ENCODE measurements at places on chromosomes 2 and 18.

DNA sequence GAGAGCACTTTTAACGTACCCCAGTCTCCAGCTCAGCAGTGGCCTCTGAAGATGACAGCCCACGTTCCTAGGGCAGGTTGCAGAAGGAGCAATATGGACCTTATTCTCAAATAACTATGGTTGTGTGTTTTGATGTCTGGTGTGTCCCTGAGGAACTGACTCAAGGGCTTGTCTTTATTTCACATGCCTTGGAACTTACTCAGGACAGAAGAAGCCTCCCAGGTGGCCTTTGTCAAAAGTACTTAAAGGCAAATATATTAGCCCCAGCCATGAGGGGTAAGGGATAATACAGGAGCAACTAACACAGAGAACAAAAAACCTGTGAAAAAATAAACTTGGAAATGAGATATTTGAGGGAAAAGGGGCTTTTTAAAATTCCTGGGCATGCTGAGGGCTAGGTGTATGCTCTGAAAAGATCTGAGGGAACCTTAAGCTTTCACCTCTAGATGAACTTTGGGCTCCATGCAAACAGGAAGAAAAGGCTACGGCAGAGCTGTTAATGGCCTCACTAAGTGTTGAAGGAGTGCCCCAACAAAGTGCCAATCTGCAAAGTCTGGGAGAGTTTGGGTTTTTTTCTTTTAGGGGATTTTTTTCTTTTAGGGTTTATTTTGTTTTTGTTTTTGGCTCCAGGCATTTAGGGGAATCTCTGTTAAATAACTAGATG, 40.3 kb downstream of the SRBD1 start:
- no peak overlapping the region for H3K4me3 ChIP-seq
- H3K36me3 ChIP-seq, result peaks cover 33% of the 10 kb centered on the region
- no peak overlapping the region for H3K27ac ChIP-seq
- no peaks in the 10 kb centered on the region for H3K27me3 ChIP-seq
- DNase-seq, result no peak

- DNase-seq, result peak; percentile 39
- H3K36me3 ChIP-seq, result no peaks in the 10 kb centered on the region
These were observed 6.3 kb upstream of the RAB31 start for GRCh38 chr18:9701609-9702349.

- no peaks in the 10 kb centered on the region for H3K27me3 ChIP-seq
- H3K4me1 ChIP-seq, result peaks cover 23% of the 10 kb centered on the region
- DNase-seq, result no peak
- H3K4me3 ChIP-seq, result no peak overlapping the region
These were observed 41.9 kb upstream of the ZFP36L2 start for GRCh38 chr2:43268066-43268953.

- no peak overlapping the region for H3K27ac ChIP-seq
- no peak for DNase-seq
- no peaks in the 10 kb centered on the region for H3K4me1 ChIP-seq
- no peaks in the 10 kb centered on the region for H3K27me3 ChIP-seq
These were observed 181.3 kb upstream of the AGAP1 start for GRCh38 chr2:235312571-235312970.

- H3K4me1 ChIP-seq, result no peaks in the 10 kb centered on the region
- peaks cover 24% of the 10 kb centered on the region for H3K27me3 ChIP-seq
- H3K27ac ChIP-seq, result no peak overlapping the region
- H3K36me3 ChIP-seq, result no peaks in the 10 kb centered on the region
- no peak overlapping the region for H3K4me3 ChIP-seq
These were observed 437.7 kb downstream of the SATB2 start for GRCh38 chr2:199019898-199020507.

- no peak for DNase-seq
- H3K36me3 ChIP-seq, result no peaks in the 10 kb centered on the region
- H3K27me3 ChIP-seq, result peaks cover 28% of the 10 kb centered on the region
- H3K4me3 ChIP-seq, result no peak within 1 kb of the TSS
- H3K27ac ChIP-seq, result peak within 1 kb of the TSS; percentile 20
These were observed at the start of gene EMILIN1 for GRCh38 chr2:27078267-27079194. EMILIN1 (plus strand) TSS chr2:27078615; CDS start chr2:27079066, 451 bp downstream.

- H3K4me3 ChIP-seq, result no peak overlapping the region
- no peak for DNase-seq
- no peaks in the 10 kb centered on the region for H3K27me3 ChIP-seq
- no peaks in the 10 kb centered on the region for H3K36me3 ChIP-seq
These were observed 440.9 kb downstream of the ZEB2 start for GRCh38 chr2:144078802-144079724.

- no peaks in the 10 kb centered on the region for H3K36me3 ChIP-seq
- H3K4me1 ChIP-seq, result no peaks in the 10 kb centered on the region
- H3K27me3 ChIP-seq, result no peaks in the 10 kb centered on the region
- H3K27ac ChIP-seq, result no peak overlapping the region
- H3K4me3 ChIP-seq, result no peak overlapping the region
These were observed 192.2 kb downstream of the PLCL1 start for GRCh38 chr2:197996583-197996982.

DNA sequence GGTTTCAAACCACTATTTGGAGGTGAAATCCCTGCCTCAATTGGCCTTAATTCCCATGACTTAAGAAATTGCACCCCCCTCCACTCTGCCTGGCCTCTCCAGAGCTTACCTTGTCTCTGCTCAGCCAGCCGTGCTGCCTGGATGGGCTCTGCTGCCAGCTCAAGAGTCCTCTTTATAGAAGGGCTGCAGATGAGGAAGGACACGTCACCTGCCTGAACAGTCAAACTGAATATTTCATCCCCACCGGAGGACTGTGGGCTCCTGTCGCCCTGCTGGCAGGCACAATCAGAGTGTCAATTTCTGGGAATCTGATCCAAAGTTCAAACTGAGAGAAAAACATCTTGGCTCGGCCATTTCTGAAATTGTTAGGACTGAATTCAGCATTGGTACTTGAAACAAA, at the start of gene OTOS:
Gene OTOS (minus strand): TSS at position 148 of the 400 bp plus-strand sequence. CDS start 332 bp downstream, outside the sequence.
- DNase-seq, result no peak
- H3K27ac ChIP-seq, result no peak within 1 kb of the TSS

DNA sequence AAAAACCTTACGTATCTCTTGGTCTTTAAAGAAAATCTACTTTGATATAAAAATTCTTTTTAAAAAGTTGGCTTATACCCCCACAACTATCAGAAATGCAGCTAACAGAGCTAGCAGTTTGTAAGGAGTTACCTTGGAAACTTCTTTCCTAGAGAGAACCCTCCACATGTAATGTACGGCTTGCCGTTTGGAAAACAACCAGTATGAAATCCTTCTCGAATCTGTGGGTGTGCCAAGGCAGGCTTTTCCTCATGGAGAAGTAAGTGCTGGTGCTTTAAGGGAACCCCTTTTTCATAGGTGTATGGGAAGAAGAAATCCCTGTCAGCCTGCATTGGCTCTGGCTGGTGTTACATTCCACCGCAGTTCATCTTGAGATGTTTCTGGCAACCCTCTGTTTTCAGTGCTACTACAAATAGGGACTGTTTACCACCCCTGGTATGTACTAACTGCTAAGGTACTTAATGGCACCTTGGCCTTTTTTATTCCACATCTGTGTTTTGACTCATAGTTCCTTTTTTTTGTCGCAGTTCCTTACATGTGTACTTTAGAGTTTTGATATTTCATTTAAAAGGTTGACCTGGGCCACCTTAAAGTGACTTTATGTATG, 248.4 kb downstream of the FHOD3 start:
- H3K4me3 ChIP-seq, result no peak overlapping the region
- DNase-seq, result no peak
- H3K36me3 ChIP-seq, result no peaks in the 10 kb centered on the region
- peaks cover 7% of the 10 kb centered on the region for H3K4me1 ChIP-seq
- no peak overlapping the region for H3K27ac ChIP-seq

- no peak overlapping the region for H3K27ac ChIP-seq
- H3K27me3 ChIP-seq, result no peaks in the 10 kb centered on the region
- H3K4me1 ChIP-seq, result peaks cover 26% of the 10 kb centered on the region
- no peak for DNase-seq
- H3K4me3 ChIP-seq, result peak overlapping the region; percentile 14
These were observed 1.3 kb upstream of the ODC1 start for GRCh38 chr2:10449486-10449831.

GRCh38 chr2:72999729-73000725, 71.5 kb downstream of the SFXN5 start:
- H3K4me1 ChIP-seq, result no peaks in the 10 kb centered on the region
- H3K36me3 ChIP-seq, result no peaks in the 10 kb centered on the region
- no peaks in the 10 kb centered on the region for H3K27me3 ChIP-seq
- H3K27ac ChIP-seq, result no peak overlapping the region

- no peaks in the 10 kb centered on the region for H3K4me1 ChIP-seq
- DNase-seq, result no peak
- no peak overlapping the region for H3K27ac ChIP-seq
- no peaks in the 10 kb centered on the region for H3K36me3 ChIP-seq
- no peak overlapping the region for H3K4me3 ChIP-seq
- H3K27me3 ChIP-seq, result no peaks in the 10 kb centered on the region
These were observed 41.5 kb upstream of the CHST9 start for GRCh38 chr18:27226556-27227075.

DNA sequence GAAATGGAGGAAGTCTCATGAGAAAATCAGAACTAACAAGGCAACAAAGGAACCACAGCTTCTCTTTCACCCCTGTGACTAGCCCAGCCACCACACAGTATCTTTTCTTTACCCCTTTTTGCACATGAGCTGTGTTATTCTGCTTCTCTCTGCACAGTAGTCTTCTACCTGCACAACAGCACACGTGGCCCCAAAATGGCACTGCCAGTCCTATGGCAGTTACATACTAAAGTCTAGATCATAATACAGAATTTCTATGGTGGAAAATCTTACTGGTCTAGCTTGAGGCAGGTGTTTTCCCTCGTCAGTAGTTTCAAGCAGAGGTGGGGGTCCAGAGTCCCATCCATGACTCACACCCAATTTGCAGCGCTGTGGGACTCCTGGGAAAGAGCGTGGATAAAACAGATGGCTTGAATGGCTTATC, 177.7 kb downstream of the DIS3L2 start:
- peaks cover 22% of the 10 kb centered on the region for H3K36me3 ChIP-seq
- no peaks in the 10 kb centered on the region for H3K27me3 ChIP-seq
- no peak overlapping the region for H3K4me3 ChIP-seq

GRCh38 chr2:227351639-227352038, 26.6 kb downstream of the MFF start:
- no peak overlapping the region for H3K4me3 ChIP-seq
- H3K36me3 ChIP-seq, result peaks cover 54% of the 10 kb centered on the region
- H3K4me1 ChIP-seq, result no peaks in the 10 kb centered on the region
- no peaks in the 10 kb centered on the region for H3K27me3 ChIP-seq
- no peak for DNase-seq
- H3K27ac ChIP-seq, result peak overlapping the region; percentile 32

DNA sequence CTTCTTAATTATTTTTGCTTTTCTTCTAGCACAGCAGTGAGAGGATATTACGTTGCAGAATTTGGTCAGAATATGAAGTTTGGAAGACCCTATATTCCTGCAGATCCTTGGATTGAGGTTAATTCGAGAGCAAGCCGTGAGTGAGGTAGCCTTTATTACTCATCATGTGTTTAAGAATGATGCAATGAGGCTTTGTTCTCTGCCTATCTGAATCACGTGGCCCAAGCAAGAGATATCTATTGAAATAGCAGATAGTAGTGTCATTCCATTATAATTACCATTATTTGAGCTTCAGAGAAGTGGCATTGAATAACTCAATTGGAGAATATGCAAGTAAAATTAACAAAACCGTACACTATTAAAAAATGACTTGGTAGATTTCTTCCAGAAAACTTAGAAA, 641.1 kb downstream of the TMEM182 start:
- no peaks in the 10 kb centered on the region for H3K36me3 ChIP-seq
- no peak overlapping the region for H3K4me3 ChIP-seq

- no peak overlapping the region for H3K4me3 ChIP-seq
- DNase-seq, result no peak
- H3K27ac ChIP-seq, result no peak overlapping the region
- no peaks in the 10 kb centered on the region for H3K36me3 ChIP-seq
- H3K27me3 ChIP-seq, result no peaks in the 10 kb centered on the region
- no peaks in the 10 kb centered on the region for H3K4me1 ChIP-seq
These were observed 19.5 kb upstream of the TNS1 start for GRCh38 chr2:218022131-218022850.

DNA sequence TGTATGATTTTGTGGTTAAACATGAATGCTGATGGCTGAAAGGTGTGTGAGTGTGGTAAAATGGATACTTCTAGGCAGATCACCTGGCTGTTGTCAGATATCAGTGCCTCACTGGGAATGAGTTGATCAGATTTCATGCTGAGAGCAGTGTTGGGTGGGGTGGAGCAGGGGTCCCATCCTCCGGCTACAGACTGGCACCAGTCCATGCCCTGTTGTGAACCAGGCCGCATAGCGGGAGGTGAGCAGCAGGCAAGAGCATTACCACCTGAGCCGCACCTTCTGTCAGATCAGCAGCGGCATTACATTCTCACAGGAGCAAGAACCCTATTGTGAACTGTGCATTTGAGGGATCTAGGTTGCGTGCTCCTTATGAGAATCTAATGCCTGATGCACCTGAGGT, 78.7 kb downstream of the GLI2 start:
- H3K27me3 ChIP-seq, result peaks cover 33% of the 10 kb centered on the region
- H3K4me1 ChIP-seq, result peaks cover 6% of the 10 kb centered on the region
- H3K36me3 ChIP-seq, result no peaks in the 10 kb centered on the region
- H3K4me3 ChIP-seq, result no peak overlapping the region
- no peak overlapping the region for H3K27ac ChIP-seq
- DNase-seq, result no peak

DNA sequence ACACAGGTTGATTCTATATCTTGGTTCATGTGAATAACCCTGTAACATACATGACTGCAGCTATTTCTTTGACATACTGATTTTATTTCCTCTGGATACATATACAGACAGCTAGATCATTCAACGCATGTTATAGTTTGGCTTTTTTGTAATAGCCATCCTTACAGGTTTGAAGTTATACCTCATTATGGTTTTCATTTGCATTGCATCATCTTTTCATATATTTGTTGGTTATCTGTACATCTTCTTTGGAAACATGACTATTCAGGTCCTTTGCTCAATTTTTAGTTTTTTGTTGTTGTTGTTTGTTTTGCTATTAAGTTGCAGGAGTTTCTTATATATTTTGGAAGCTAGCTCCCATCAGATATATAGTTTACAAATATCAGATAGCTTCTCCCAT, 276.2 kb upstream of the NETO1 start:
- DNase-seq, result no peak
- no peak overlapping the region for H3K4me3 ChIP-seq
- H3K27me3 ChIP-seq, result no peaks in the 10 kb centered on the region
- H3K27ac ChIP-seq, result no peak overlapping the region

GRCh38 chr2:20868377-20868776, 45.5 kb upstream of the LDAH start:
- DNase-seq, result no peak
- peaks cover 5% of the 10 kb centered on the region for H3K36me3 ChIP-seq
- no peak overlapping the region for H3K27ac ChIP-seq
- no peaks in the 10 kb centered on the region for H3K4me1 ChIP-seq
- H3K27me3 ChIP-seq, result peaks cover 40% of the 10 kb centered on the region

Data from MCF 10A (cell line).